ENCODE measurements at places on chromosomes 7 and 10.

GRCh38 chr7:10022480-10022879 is 951.2 kb upstream of the PHF14 start:
- no peak for DNase-seq

- DNase-seq: no peak
Measured at GRCh38 chr10:107728807-107729206, 564.3 kb upstream of the SORCS1 start.

DNA sequence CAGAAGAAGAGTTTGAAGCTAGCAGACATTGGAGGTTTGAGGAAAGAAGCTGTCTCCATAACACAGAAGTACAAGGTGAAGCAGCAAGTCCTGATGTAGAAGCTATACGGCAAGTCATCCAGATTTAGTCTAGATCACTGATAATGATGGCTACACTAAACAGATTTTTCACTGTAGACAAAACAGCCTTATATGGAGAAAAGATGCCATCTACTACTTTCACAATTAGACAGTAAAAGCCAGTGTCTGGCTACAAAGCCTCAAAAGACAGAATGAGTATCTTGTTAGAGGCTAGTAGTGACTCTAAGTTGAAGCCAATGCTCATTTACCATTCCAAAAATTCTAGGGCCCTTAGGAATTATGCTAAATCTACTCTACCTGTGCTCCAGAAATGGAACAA is 85.1 kb downstream of the SNX13 start:
- DNase-seq: no peak

GRCh38 chr7:82443547-82444219 is at the start of gene CACNA2D1:
TSS of gene CACNA2D1 (minus strand) at chr7:82443777.
- DNase-seq: no peak

DNA sequence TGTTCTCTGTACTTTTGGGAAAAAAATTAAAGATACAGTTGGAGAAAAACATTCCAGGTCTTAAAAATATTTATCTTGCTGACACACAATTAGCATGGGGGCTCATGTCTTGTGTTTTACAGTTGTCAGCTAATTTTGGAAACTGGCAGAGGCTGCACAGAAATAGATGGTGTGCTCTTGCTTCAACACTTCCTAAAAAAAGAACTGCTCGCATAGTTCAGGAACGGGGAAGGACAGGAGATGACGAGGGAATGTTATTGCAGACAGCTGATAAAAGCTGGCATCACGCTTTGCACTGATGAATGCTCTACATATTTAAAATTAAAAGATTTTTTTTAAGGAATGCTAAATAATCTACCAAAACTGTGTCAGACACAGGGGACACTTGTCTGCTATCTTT is 103.5 kb upstream of the CELF2 start:
- DNase-seq: no peak
